ENCODE measurements at places on chromosomes 7 and 10.

GRCh38 chr7:120864141-120864900, 6.4 kb upstream of the TSPAN12 start:
- DNase-seq, result no peak
- no peaks in the 10 kb centered on the region for H3K4me1 ChIP-seq
- H3K27me3 ChIP-seq, result no peaks in the 10 kb centered on the region
- H3K36me3 ChIP-seq, result no peaks in the 10 kb centered on the region

GRCh38 chr7:45447296-45447695, 126.9 kb upstream of the ADCY1 start:
- no peaks in the 10 kb centered on the region for H3K4me1 ChIP-seq
- no peak overlapping the region for H3K27ac ChIP-seq
- H3K4me3 ChIP-seq, result no peak overlapping the region
- H3K27me3 ChIP-seq, result no peaks in the 10 kb centered on the region
- H3K36me3 ChIP-seq, result no peaks in the 10 kb centered on the region
- no peak for DNase-seq

- peaks cover 6% of the 10 kb centered on the region for H3K36me3 ChIP-seq
- H3K27ac ChIP-seq, result no peak overlapping the region
- H3K4me3 ChIP-seq, result no peak overlapping the region
- DNase-seq, result no peak
- no peaks in the 10 kb centered on the region for H3K27me3 ChIP-seq
Observed at GRCh38 chr7:21939136-21939857, 6.4 kb downstream of the CDCA7L start.

- H3K36me3 ChIP-seq, result no peaks in the 10 kb centered on the region
- H3K4me1 ChIP-seq, result peaks cover 21% of the 10 kb centered on the region
- peak within 1 kb of the TSS; percentile 60 for H3K4me3 ChIP-seq
- H3K27ac ChIP-seq, result peak within 1 kb of the TSS; percentile 54
- DNase-seq, result peak; percentile 80
- H3K27me3 ChIP-seq, result peaks cover 21% of the 10 kb centered on the region
Observed at GRCh38 chr10:45373576-45374349, at the start of gene ALOX5. Gene ALOX5, plus strand, starts transcription at chr10:45374216. Its CDS starts 64 bp downstream, at chr10:45374280.

- H3K27me3 ChIP-seq, result no peaks in the 10 kb centered on the region
- H3K36me3 ChIP-seq, result no peaks in the 10 kb centered on the region
- no peak overlapping the region for H3K4me3 ChIP-seq
- no peak overlapping the region for H3K27ac ChIP-seq
- DNase-seq, result no peak
Observed at GRCh38 chr7:37927773-37928444, 7.5 kb downstream of the EPDR1 start.

- no peaks in the 10 kb centered on the region for H3K27me3 ChIP-seq
- no peak for DNase-seq
- no peak overlapping the region for H3K27ac ChIP-seq
- no peaks in the 10 kb centered on the region for H3K4me1 ChIP-seq
- H3K36me3 ChIP-seq, result no peaks in the 10 kb centered on the region
- no peak overlapping the region for H3K4me3 ChIP-seq
Observed at GRCh38 chr10:58989486-58990039, 186.9 kb upstream of the PHYHIPL start.

GRCh38 chr7:155258226-155258560, 39.5 kb upstream of the INSIG1 start:
- H3K4me1 ChIP-seq, result no peaks in the 10 kb centered on the region
- H3K27me3 ChIP-seq, result peaks cover 6% of the 10 kb centered on the region
- no peak overlapping the region for H3K4me3 ChIP-seq
- H3K27ac ChIP-seq, result peak overlapping the region; percentile 86

DNA sequence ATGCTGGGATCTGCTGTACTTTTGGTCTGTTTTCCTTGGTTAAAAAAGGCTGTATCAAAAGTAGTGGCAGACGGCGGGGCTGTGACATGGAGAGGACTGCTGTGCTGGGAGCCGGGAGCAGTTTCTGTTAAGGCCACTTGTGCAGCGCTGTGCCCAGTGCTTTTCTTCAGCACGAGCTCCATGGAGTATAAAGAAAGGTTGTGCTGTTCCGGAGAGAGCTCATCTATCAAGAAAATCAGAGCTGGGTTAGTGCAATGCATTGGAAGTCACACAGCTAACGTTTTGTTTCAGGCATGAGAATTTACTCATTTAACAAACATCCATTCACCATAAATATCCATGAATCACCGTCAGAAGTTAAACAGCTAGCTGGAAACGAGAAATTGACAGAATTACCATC, 62.0 kb downstream of the KIAA1549 start:
- H3K27me3 ChIP-seq, result no peaks in the 10 kb centered on the region
- H3K4me3 ChIP-seq, result no peak overlapping the region
- no peak for DNase-seq
- H3K4me1 ChIP-seq, result no peaks in the 10 kb centered on the region
- peaks cover 24% of the 10 kb centered on the region for H3K36me3 ChIP-seq

GRCh38 chr7:78149787-78150186, 351.2 kb downstream of the PHTF2 start:
- no peak overlapping the region for H3K27ac ChIP-seq
- H3K4me1 ChIP-seq, result no peaks in the 10 kb centered on the region
- no peaks in the 10 kb centered on the region for H3K36me3 ChIP-seq

- no peaks in the 10 kb centered on the region for H3K27me3 ChIP-seq
- DNase-seq, result no peak
- H3K27ac ChIP-seq, result no peak overlapping the region
- H3K4me3 ChIP-seq, result no peak overlapping the region
- H3K4me1 ChIP-seq, result no peaks in the 10 kb centered on the region
- no peaks in the 10 kb centered on the region for H3K36me3 ChIP-seq
Observed at GRCh38 chr10:19077276-19077675, 28.7 kb downstream of the MALRD1 start.

DNA sequence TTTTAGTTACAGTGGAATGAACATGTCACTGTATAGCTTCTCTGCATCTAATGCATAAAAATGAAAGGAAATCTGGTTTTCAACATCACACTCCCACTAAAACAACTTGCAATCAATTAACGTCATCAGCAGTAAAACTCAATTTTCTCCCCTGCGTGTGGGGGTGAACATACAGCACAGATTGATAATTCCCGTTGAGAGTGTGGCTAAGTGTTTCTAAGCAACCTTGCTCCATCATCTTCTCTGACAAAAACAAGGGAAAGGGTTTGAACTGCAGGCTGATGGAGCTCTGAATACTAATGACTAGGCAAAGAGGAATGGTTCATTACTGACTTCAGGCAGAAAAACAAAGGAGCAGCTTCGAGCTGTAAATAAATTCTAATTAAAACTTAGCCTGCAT, 238.3 kb downstream of the PARD3 start:
- H3K4me1 ChIP-seq, result no peaks in the 10 kb centered on the region
- H3K36me3 ChIP-seq, result no peaks in the 10 kb centered on the region
- no peak overlapping the region for H3K4me3 ChIP-seq
- peak; percentile 39 for DNase-seq
- H3K27ac ChIP-seq, result no peak overlapping the region

DNA sequence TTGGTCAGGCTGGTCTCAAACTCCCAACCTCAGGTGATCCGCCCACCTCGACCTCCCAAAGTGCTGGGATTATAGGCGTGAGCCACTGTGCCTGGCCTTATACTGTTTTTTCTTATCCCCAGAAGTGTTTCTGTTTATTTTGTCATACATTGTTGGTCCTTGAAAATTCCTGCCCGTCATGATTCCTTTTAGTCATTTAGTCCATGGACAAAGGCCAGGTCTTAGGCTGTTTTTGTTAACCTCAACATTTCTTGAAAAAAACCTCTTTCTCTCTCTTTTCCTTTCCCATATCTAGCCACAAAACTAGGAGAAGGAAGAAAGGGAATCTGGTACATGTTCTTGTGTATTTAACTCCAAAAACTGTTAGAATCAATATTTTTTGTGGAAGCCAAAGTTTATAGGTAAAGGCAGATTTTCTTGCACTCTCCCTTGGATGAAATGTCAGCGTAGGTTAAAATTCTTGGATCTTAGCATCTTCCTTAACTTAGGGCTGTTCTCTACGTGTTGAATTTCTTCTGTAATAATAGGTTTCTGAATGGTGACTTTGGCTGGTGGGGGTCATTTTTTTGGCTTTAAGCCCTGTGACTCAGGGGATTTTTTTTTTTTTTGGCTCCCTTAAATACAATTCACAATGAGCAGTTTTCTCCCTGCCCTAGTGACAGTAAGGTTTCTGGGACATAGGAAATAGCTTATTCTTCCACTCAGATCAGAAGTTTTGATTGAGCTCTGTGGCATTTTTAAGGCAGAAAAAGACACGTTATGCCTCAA, 500.8 kb downstream of the AUTS2 start:
- H3K4me3 ChIP-seq, result no peak overlapping the region
- peaks cover 14% of the 10 kb centered on the region for H3K4me1 ChIP-seq
- no peaks in the 10 kb centered on the region for H3K27me3 ChIP-seq
- DNase-seq, result no peak

GRCh38 chr10:73768881-73769280, 13.0 kb upstream of the CHCHD1 start:
- H3K27me3 ChIP-seq, result no peaks in the 10 kb centered on the region
- DNase-seq, result peak; percentile 52
- H3K36me3 ChIP-seq, result peaks cover 77% of the 10 kb centered on the region
- H3K4me1 ChIP-seq, result peaks cover 21% of the 10 kb centered on the region
- no peak overlapping the region for H3K27ac ChIP-seq

DNA sequence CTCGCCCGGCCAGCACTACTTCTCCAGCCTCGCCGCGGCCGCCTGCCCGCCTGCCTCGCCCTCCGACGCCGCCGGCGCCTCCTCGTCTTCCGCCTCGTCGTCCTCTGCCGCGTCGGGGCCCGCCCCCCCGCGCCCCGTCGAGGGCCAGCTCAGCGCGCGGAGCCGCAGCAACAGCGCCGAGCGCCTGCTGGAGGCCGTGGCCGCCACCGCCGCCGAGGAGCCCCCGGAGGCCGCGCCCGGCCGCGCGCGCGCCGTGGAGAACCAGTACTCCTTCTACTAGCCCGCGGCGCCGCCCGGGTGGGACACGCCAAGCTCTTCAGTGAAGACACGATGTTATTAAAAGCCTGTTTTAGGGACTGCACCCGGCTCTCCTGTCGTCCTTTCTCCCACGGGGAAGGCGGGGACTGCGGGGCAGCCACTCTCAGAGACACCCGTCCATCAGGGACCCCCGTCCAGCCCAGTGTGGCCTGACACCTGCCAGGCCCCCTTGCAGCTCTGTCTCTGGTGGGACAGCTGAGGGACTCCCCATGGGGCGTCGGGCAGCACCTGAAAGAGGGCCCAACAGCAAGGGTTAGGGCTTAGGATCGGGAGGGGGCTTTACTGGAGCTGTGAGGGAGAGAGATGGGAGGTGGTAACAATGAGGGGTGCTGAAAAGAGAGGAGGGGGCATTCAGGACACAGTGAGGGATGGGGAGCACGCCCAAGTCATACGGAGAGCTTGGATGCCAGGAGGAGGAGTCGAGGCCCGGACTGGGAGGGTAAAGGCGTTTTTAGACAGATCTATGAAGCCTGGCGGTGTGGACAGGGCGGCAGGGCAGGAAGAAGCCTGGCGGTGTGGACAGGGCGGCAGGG, 34.7 kb downstream of the SPDYE6 start:
- H3K27ac ChIP-seq, result no peak overlapping the region
- peaks cover 7% of the 10 kb centered on the region for H3K4me1 ChIP-seq
- no peaks in the 10 kb centered on the region for H3K36me3 ChIP-seq
- no peak for DNase-seq
- peaks cover 53% of the 10 kb centered on the region for H3K27me3 ChIP-seq

GRCh38 chr10:97570789-97571471, 1.6 kb upstream of the ANKRD2 start:
- H3K4me1 ChIP-seq, result peaks cover 25% of the 10 kb centered on the region
- no peak overlapping the region for H3K27ac ChIP-seq
- DNase-seq, result no peak
- H3K27me3 ChIP-seq, result no peaks in the 10 kb centered on the region
- H3K4me3 ChIP-seq, result no peak overlapping the region

DNA sequence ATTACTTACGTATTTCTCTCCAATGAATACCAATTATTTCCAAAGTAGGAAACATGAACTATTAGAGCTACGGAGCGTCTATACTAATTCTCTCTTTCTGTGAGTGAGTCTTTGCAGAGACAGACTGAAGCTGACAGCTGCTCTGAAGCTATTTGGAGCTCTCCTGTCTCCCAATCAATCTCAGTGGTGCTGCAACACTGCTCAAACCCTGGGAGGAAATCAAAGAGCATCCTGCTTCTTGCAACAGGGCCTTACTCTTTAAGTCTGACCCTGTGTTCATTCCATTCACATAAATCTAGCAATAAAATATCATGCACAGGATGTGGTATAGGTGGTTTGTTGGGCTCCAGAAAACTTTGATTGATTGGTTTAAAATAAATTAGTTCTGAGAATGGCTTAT, 685.7 kb upstream of the IGFBP3 start:
- H3K4me1 ChIP-seq, result peaks cover 29% of the 10 kb centered on the region
- no peak overlapping the region for H3K27ac ChIP-seq
- no peak overlapping the region for H3K4me3 ChIP-seq
- no peaks in the 10 kb centered on the region for H3K36me3 ChIP-seq

GRCh38 chr7:114658216-114658615, 243.6 kb downstream of the FOXP2 start:
- DNase-seq, result no peak
- H3K27ac ChIP-seq, result no peak overlapping the region
- H3K4me3 ChIP-seq, result no peak overlapping the region
- no peaks in the 10 kb centered on the region for H3K27me3 ChIP-seq
- H3K36me3 ChIP-seq, result no peaks in the 10 kb centered on the region
- H3K4me1 ChIP-seq, result no peaks in the 10 kb centered on the region

GRCh38 chr10:119700321-119700954, 25.4 kb upstream of the INPP5F start:
- no peak for DNase-seq
- no peaks in the 10 kb centered on the region for H3K36me3 ChIP-seq
- H3K27ac ChIP-seq, result no peak overlapping the region
- no peak overlapping the region for H3K4me3 ChIP-seq
- H3K4me1 ChIP-seq, result peaks cover 4% of the 10 kb centered on the region

DNA sequence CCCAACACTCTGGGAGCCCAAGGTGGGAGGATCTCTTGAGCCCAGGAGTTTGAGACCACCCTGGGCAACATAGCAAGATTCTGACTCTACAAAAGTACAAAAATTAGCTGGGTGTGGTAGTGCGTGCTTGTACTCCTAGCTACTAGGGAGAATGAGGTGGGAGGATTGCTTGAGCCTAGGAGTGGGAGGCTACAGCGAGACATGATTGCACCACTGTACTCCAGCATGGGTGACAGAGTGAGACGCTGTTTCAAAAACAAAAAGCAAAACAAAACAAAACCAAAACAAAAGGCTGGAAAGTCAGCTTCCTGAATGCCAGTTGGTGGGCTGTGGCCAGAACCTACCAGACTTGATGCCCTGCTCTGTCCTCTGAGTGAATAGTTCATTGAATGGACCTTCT, 242.8 kb downstream of the PHTF2 start:
- no peak overlapping the region for H3K4me3 ChIP-seq
- no peaks in the 10 kb centered on the region for H3K27me3 ChIP-seq
- no peaks in the 10 kb centered on the region for H3K36me3 ChIP-seq
- H3K27ac ChIP-seq, result no peak overlapping the region
- no peak for DNase-seq
- H3K4me1 ChIP-seq, result no peaks in the 10 kb centered on the region

Measured in stomach (tissue), 19 donors.